Tongue (tissue), 3 donors: ENCODE measurements at places on chromosomes 2 and 18. TPM values are rescaled to one million over a fixed set of nuclear protein-coding genes. Genes with fewer than 3 reads are reported as not detected.

GRCh38 chr2:111164078-111164477 lies 43.4 kb downstream of the BCL2L11 start:
- no peak for DNase-seq

- peak; percentile 88 for DNase-seq
These were observed at the start of gene LCLAT1 for GRCh38 chr2:30447149-30448045. TSS of gene LCLAT1 (plus strand) at chr2:30447246. CDS start at chr2:30525591, 78,345 bp downstream.

ERICH2 gene
- 1.6 TPM for total RNA-seq

CSRNP3 gene
- total RNA-seq, result 20.6 TPM

PCARE gene
- total RNA-seq, result 3.3 TPM
